AG09309 (cell line): ENCODE measurements at places on chromosomes 11 and 22.
A peak's percentile ranks its signal among the peaks of the same experiment; 100 is the strongest.

- DNase-seq = no peak
These were observed 36.6 kb upstream of the CREB3L1 start for GRCh38 chr11:46240861-46241260.

DNA sequence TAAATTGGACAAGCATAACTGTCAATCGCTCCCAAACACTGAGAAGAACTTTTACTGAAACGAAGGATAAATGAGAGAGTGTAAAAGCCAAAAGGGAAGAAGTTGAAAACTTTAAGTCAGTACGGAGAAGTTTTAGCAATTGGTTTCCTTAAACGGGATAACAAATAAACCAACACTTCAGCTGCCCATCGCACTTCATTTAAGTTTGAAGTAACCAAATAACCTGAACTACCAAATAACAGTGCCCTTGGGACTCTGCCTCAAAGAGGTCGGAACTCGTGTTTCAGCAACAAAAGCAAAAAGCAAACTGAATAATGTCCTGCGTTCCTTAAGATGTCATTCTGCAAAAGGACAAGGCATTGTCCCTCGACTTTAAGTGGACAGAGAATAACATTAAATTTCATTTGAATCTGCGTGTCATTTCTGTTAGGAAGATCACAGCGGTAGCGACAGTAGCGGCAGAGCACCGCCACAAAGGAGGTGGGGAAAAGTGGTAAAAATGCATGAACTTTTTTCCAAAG lies 127.0 kb upstream of the C11orf58 start:
- no peak for DNase-seq

DNA sequence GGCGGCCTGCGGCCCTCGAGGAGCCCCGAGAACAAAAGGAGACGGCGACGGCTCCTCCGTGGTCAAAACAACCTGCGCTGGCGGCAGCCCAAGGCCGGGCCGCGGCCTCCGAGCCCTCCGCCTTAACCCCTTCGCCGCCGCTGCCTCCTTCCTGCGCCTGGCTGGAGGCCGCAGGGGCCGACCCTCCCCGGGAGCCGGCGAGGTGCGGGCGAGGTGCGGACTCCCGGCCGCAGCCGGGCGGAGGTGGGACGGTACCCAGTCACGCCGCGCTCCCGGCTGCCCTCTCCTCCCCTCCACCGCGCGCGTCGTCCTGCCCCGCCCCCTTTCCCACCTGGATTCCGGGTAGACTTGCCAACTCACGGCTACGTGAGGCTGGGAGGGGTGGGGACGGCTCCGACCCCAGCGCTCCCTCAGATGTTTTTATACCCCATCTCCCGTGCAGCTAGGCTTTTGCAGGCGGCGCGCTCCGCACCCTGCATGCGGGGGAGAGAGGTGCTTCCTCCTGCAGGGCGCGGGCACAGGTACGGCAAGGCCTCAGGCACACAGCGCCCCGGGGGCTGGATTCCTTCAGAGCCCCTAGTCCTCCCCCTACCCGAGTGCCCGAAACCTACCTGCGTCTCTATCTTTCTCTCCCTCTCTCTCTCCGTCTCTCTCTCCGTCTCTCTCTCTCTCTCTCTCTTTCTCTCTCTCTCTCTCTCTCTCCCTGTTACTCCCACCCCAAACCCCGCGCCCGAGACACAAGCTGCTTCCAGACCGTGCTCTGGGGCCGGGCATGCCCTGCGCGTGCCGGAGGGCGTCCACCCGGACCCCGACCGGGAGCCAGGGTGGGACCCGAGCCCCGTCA lies 2.0 kb downstream of the PDGFB start:
- no peak for DNase-seq

DNA sequence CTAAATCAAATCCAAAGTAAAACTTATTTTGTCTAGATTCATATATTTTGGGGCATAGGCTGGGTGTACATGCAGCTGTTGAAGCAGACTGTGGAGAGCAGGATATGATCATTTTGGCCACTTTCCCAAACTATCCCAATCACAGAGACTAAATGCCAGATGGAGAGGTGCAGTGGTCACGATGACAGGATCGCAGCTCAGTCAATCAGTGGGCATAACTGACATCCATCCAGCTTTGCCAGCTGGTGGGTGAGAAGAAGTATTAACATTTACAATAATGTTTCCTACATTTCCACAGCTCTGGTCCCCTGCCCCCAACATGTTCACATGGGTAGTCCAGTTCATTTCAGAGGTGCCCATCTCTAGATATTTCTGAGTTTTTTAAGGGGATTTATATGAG lies 255.5 kb upstream of the SESN3 start:
- DNase-seq = no peak

DNA sequence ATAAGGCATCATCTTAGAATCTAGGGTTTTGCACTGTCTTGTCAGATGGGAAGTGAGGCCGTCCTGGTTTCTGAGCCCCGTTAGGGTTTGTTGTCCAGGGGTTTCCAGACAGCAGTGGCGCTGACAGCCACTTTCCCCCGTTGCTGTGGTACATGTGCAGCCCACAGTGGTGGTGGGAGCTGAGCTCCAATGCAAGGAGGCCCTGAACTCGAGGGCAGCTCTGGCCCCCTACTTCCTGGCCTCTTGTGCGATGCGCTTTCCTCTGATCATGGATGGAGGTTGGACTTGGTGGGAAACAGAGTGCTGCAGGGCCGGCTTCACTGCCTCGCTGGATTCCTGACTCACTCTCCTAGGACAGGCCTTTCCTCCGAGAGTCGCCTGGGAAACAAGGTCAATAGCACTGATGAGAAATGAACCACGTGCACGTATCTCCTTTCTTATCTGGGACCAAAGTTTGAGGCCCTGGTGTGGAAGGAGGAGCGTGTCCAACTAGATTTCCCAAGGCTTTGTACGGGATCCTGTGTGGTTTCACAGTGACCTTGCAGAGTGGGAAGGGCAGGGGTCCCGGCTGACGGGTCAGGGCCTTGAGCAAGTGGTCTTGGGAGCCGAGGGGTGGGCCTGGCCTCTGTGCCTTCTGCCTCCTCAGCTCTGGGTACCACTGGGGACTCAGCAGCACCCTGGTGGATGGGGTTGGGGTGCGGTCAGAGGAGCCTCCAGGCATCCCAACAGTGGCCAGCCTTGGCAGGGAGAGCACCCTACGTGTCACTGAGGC lies 3.7 kb downstream of the PHRF1 start:
- no peak for DNase-seq

DNA sequence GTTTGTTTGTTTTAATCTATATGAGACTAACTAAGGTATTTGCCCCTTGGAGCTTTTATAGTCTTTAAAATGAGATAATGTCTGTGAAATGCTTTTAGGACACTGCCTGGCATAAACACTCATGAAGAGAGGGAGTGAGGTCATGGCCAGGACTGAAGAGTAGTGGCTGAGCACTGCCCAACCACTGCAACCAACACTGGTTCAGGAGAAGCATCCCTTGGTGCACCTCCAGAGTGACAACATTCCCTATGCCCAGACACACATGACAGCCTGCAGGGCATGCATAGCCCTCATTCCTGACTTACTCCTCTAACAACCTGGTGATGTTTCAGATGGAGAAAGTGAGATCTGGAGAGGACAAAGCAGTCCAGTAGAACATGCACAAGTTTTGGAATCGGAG lies 36.1 kb downstream of the ME3 start:
- DNase-seq = no peak

- no peak for DNase-seq
These were observed 62.4 kb upstream of the CCDC179 start for GRCh38 chr11:22922672-22923071.

DNA sequence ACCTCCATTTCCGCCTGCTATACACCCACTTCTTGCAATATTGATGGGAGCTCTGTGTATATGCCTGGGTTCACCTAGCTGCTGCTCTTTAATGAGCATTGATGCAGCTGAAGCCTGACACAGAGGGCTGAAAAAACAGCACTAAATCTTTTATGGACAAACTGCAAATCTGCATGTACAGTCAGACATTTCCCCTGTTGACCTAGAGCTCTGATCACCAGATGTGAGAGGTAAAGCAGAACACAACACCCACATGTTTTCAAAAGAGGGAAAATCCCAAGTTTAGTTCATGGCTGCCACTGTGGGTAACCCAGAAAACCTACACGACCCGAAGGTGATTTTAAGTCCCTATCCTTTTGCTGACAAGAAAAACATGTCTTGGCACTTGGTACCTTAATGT lies 303.0 kb upstream of the PITPNB start:
- DNase-seq = no peak

DNA sequence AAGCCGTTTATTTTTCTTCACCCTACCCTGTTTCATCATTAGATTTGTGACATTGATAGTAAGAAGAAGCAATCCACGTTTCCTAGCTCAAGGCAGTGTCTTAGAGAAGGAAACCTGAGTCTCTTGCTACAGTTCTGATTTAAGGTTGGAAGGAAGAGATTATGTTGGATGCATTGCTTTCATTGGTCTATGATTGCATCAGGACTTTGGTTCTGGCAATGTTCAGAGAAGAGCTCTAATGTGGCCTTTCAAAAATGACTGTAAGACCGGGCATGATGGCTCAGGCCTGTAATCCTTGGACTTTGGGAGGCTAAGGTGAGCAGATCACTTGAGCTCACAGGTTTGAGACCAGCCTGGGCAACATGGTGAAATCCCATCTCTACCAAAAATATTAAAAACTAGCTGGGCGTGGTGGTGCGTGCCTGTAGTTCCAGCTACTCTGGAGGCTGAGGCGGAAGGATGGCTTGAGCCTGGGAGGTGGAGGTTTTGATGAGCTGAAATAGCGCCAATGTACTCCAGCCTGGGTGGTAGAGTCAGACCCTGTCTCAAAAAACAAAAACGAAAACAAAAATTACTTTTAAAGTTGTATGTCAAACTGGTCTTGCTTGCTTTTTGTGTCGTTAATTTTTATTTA lies 4.1 kb downstream of the NUCB2 start:
- no peak for DNase-seq

DNA sequence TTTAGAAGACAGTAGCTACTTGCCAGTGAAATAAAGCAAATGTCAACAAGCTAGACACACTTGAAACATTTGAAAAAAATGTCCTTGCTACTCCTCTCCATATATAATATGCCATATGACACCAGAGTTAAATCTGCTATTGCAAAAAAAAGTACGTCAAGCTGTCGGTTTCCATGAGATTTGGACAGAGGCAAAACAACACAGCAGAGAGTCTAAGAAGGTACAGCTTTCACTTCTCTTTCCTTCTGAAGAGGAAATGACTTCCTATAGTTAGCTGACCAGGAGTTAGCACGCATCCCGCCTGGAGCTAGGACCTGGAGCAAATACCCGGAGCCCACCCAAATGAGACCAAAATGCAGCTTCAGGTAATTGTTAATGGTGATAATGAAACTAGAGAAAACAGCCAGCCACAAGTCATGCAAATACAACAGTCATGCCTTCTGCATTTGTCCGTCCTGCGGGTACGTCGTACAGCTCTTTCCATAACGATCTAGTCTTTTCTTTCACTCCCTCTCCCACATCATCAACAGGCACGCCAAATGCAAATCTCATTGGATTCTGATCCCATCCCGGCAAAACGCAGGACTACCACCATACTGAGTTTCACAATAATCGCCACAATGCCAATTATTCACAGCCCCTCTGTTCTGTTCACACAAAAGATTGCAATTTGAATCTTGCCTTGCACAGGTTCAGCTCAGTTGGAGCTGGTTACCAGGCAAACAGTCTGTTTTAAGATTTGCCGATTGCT lies 395.0 kb upstream of the CCDC90B start:
- no peak for DNase-seq

GRCh38 chr22:20615021-20615420 lies 107.6 kb downstream of the MED15 start:
- no peak for DNase-seq

DNA sequence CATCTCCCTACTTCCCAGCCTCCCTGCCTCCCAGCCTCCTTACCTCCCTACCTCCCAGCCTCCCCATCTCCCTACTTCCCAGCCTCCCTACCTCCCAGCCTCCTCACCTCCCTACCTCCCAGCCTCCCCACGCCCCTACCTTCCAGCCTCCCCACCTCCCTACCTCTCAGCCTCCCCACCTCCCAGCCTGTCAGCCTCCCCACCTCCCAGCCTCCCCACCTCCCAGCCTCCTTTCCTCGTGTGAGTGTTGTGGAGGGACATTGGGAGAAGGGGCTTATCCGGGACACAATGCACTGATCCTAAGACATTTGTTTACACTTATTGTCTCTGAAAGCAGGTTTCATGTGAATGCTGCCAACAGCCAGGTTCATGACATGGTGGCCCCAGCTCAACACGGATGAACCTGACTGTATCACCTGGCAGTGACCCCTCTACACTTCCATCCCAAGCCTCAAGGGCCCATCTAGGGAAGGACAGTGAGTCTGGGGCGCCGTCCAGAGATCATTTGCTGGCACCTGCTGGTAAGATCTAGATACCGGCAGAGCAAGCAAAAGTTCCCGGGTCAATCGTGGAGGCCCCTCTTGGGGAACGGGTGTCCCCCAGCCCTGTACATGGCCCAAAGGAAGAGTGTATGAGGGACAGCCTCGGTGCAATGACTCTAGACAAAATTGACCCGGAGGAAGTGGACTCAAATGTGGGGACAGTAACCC lies 34.5 kb upstream of the TH start:
- no peak for DNase-seq

GRCh38 chr11:17294033-17294432 lies 17.5 kb downstream of the NUCB2 start:
- DNase-seq = no peak

GRCh38 chr11:123590296-123590912 lies 64.0 kb downstream of the SCN3B start:
- peak; percentile 34 for DNase-seq

GRCh38 chr11:59079086-59079485 lies 7.0 kb upstream of the GLYATL1B start:
- no peak for DNase-seq

DNA sequence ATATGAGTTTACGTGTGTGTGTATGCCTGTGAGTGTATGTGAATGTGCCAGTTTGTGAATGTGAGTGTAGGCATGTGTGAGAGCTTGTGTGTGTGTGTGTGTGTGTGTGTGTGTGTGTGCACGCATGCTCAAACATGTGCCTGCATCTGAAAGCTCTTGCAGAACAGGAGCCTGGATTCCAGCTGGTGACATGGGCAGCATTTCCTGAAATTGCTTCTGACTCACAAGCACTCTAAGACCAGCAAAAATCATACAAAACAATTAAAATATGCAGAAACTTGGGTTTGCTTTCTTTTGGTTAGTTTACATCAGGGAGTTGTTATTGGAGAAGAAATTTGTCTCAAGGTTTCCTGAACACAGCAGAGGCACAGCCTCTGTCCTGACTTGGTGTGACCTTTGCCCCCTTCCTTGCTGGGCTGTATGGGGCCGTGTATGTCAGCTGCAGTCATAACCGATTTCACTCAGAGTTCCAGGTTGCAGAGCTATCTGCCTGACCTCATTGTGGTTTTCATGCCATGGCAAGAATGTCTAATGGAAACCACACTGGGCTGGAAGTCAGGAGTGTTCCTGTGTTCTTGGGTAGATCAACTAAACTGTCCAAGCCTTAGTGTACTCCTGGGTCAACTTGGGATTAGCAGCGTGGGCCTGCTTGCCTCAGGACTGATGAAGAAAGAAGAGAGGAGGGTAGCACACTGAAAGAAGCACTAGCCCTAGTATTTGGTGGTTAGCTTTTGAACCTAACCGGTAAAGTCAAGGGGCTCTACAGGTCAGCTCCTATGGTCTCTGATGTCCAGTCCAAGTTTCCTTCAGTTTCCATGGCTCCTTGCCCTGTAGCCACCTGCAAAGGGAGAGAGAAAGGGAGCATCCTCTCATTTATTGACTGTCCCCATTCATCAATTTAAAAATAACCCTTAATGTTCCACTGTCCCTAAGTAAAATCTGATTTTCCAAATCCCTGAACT lies 143.7 kb downstream of the SNX19 start:
- DNase-seq = peak; percentile 90
